Coronary artery (tissue), 2 donors: ENCODE measurements at places on chromosomes 7 and 10.

DNA sequence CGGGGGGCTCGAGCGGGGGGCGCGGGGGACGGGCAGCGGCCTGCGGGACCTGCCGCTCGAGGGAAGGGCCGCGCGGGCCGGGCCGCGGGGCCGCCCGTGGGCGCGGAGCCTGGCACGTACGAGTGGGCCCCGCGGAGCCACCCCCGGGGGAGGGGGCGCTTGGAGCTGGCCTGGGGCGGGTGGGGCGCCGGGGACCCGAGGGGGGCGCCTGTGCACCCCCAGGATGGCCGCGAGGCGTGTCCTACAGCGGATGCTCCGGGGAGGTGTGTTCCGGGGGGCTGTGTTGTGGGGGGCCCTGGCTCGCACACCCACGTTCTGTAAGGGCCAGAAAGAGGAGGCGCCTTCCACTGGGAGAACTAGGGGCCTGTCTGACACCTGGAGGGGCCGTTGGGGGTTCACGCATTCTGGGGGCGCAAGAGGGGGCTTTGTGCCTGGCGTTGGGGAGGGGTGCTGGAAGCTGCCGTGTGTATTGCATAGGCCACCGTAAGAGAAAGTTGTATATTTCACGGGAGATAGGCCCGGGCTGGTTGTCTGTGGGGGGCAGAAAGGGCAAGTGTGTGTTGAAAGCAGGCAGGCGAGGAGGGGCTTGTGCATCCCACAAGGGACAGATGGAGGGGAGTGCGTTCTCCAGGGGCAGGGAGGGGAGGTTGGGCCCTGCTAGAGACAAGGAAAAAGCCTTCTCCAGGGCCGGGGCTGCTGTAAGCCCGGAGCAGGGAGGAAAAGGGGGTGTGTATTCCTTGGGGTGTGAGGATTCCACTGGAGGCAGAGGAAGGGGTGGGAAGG is 663 bp downstream of the VPS37D start:
- no peak for DNase-seq

DNA sequence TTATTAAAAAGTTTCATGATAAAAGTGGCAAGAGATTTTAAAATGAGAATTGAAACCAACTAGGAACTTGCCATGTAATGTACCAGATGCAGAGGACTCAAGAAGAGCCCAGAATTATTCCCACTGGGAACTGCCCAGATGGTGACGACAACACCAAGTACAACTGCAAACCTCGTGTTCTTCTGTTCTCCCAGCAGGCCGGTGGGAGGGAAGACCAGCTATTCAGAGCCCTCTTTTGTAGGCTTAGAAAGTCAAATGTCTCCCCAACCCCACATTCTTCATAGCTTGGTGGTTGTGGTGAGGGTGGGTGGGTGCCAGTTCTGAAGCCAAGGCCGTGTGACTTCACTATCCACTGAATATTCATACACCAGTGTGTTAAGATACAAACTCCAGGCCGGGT is 54.3 kb upstream of the ITGB1 start:
- no peak for DNase-seq

GRCh38 chr7:23242321-23242720 is 4.3 kb upstream of the GPNMB start:
- no peak for DNase-seq

DNA sequence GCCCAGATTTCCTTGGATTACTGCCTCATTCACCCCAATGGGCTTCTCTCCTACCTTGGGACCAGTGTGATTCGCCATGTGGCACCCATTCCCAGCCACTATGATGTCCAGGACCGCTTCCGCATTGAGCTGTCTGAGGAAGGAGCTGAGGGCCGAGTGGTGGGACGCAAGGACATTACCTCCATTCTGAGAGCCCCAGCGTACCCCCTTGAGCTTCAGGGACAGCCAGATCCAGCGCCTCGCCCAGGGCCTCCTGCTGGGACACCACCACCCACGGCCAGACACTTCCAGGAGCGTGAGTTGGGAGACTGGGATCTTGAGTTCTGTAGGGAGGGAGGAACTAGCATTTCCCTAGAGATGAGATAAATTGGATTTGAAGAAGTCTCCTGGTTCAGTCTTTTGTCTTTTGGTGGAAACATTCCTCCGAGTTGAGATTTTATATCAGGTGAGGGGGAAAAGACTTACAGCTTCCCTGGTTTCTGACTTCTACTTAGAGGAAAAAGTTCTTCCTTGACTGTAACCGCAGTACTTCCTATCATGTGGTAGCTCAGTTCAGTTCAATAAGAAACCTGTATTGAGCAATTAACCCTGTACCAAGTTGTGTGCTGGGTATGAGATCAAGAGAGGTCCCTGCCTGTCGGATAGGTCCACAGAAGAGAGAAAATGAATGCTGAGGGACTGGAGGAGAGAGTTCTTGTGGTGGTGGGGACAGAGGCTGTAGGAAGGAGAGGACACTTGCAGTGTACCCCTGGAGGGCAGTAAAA is 1.3 kb downstream of the MOSPD3 start:
- no peak for DNase-seq
